ENCODE measurements at places on chromosomes 6 and 20.

GRCh38 chr6:27889628-27890444, 22.4 kb downstream of the OR2B2 start:
- no peak for DNase-seq

- DNase-seq = peak; percentile 88
Measured at GRCh38 chr6:18387061-18387721, at the start of gene RNF144B. TSS of gene RNF144B (plus strand) at chr6:18387350. CDS start at chr6:18399535, 12,185 bp downstream.

- DNase-seq = no peak
Measured at GRCh38 chr20:10430704-10431103, 3.3 kb downstream of the MKKS start.

DNA sequence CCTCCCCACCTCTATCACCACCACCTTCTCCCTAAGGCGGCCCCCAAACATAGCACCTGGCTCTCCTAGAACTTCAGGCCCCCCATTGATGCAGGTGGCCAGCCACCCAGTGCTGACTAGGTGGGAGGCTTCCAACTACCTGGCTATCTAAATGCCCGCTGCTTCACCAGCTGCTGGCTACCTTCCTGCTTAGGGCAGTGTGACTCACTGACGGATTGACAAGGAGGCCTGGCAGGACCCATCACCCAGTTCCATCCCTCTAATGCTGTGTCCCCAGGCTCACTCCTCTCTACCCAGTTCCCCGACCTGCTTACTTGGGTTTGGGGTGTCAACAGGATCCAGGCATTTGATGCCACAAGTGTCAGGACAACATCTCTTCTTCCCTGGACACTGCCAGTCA, 1.1 kb downstream of the SLPI start:
- DNase-seq = no peak

GRCh38 chr6:112997421-112998085, 650.4 kb downstream of the RFPL4B start:
- no peak for DNase-seq

- DNase-seq = peak; percentile 76
Measured at GRCh38 chr20:37475252-37475651, 45.8 kb upstream of the NNAT start.

GRCh38 chr6:30154709-30155519, 6.1 kb downstream of the TRIM10 start:
- DNase-seq = no peak

DNA sequence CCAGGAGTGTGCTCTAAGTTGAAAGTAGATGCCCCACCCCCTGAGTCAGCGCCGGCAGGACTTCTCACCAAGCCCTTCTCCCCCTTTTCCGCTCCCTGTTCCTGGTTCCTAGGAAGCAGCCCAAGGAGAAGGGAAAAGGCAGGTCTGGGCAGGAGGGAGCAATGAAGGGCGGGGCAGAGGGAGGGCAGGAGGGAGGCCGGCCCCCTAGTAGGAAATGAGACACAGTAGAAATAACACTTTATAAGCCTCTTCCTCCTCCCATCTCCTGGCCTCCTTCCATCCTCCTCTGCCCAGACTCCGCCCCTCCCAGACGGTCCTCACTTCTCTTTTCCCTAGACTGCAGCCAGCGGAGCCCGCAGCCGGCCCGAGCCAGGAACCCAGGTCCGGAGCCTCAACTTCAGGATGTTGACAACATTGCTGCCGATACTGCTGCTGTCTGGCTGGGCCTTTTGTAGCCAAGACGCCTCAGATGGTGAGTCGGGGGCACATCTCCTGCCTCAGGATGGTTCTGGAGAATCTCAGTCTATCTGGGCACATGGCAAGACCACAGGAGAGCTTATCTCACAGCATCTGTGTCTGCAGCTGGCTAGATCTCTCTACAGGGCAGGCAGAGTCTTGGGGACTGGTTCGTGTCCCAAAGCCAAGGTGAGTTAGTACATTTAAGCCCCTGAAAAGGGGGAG, at the start of gene PROCR:
Gene PROCR (plus strand): TSS at position 320 of the 681 bp plus-strand sequence. CDS start 83 bp downstream, at position 403.
- DNase-seq = peak; percentile 81

DNA sequence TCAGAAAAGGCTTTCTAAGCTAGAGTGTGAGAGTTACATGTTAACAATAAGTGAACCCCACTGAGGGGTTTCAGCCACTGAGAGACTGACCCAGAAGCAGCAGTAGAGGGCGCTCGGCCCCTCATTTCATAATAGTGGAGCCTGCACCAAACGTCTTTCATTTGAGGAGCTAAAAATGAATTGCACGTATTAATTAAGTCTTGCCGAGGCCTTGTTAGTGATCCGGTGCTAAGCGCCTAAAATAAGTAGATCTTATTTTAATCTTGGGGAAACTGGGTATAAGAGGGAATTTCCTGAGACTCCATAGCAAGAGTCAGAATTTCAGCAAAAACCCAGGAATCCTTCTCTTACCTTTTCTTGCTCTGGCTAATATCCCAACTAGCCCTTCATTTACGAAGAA, 209.7 kb downstream of the FARS2 start:
- peak; percentile 74 for DNase-seq

GRCh38 chr6:27406085-27406484, 17.5 kb downstream of the ZNF391 start:
- no peak for DNase-seq

DNA sequence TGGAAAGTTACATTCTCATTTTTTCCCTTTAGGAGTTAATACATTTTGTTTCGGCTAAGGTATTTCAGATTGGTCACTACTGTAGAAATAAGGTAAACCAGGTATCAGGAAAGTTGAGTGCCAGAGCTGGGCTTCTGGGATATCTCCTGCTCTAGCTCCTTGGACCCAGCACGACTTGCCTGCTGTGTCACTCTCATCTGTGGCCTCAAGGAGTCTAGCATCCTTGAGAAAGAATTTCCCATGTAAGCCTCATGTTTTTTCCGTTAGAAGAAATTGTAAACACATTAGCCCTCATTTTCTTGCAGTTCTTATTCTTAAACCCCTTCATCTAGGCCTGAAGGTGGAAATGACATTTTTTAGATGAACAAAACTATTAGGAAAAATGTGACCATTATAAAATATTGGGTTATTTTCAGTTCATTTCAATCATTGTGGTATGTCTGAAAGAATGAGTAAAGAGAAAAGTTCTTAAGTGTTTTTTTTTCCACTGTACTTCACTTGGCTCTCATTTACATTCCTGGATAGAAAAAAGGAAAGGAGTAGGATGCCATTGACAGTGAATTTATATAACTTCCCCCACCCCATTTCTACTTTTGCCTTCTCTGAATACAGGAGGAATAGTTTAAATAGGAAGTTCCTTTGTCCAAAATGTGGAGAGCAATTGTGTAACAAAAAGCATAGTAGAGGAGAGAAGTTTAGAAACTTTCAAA, 46.7 kb downstream of the CD2AP start:
- DNase-seq = no peak

- peak; percentile 81 for DNase-seq
Measured at GRCh38 chr6:2854396-2854982, 12.8 kb upstream of the SERPINB1 start.

DNA sequence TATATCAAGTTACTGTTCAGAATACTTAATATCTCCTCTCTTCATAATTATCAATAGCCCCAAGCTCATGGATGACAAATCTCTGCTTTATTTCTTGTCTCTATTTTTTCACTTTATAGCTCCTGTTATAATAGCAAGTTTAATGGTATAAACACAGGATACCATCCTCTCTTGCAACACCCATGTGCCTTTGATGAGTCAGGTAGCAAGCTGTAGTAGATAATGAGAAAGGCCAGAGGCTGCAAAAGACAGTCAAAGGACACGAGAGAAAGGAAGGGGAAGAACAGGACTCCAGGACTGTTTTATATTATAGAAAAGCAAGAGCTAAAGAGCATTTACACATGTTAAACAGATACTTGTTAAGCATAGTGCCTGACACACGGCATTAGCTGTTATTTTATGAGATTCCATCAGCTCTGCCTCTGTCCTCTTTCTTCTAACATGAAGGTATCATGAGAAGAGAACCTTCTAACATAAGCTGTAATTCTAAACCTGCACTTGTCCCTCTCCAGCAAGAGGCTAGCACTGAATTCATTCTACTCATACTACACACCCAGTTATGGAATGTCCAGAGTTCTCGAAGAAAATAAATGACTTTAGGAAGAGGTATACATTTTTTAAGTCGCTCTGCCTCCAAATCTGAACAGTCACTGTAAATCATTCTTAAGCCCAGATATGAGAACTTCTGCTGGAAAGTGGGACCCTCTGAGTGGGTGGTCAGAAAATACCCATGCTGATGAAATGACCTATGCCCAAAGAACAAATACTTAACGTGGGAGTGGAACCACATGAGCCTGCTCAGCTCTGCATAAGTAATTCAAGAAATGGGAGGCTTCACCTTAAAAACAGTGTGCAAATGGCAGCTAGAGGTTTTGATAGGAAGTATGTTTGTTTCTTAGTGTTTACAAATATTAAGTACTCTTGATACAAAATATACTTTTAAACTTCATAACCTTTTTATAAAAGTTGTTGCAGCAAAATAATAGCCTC, 45.0 kb downstream of the NT5E start:
- DNase-seq = no peak

- DNase-seq = no peak
Measured at GRCh38 chr6:147497472-147497871, 11.0 kb upstream of the SAMD5 start.

DNA sequence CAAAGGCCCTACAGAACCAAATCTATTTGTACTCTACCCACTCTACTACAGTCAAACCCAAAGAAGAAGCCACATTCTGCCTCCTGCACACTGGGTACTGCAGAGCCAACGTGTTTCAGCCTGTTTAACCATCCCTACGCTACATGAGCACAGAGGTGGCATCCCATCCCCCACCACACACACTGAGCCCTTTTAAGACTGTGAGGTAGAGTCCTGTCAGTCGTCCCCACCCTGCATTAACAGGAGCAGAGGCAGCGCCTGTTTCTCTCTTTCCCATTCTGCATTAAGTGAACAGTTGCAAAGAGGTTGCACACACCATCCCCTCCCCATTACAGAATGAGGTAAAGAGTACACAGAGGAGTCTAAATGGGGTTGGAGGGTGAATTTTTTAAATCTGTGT, 5.2 kb upstream of the RSPH4A start:
- no peak for DNase-seq

DNA sequence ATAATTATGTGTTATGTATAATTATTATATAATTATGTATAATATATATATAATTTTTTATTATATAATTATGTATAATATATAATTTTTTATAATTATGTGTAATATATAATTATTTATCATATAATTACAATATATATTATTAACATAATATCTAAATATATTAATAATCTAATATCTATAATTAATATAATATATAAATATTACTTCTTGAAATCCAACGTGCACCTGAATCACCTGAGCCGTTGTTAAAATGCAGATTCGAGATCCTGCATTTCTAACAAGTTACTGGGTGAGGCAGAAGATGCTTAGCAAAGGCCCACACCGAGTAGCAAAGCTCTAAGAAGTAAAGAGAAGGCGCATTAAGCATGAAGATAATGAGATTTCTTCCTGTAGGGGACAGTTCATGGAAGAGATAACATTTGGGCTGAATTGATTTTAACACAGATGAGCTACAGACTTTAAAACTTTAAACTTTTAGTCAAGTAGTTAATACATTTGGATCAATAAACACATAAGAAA, 406.4 kb upstream of the PLCB4 start:
- DNase-seq = no peak

- no peak for DNase-seq
Measured at GRCh38 chr20:10594296-10594868, 79.4 kb downstream of the JAG1 start.

DNA sequence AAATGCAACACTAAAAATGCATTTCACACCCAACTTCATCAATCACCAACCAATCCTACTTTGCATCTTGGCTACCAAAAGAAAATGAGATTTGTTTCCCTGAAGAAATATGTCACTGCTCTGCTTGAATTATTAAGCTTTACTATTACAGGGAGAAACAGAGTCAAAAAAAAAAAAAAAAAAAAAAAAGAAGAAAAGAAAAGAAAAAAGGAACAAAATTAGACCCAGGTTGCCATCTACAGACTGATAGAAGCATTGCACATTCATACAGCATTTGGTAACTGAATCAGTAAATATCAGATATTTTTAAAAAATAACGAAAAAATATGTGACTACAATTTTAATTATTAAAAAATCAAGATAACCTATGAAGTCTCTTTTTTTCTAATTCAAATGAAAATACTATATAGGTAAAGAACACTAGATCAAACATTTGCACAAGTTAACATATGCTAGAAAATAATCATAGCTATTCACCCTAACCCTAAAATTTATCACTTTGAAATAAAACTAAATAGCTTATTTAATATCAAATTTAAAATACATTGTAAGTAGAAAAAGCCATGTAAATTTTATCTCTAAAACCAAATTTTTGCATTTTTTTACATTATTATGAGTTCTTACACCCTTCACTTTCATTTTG, 83.3 kb downstream of the DCDC2 start:
- DNase-seq = no peak

GRCh38 chr6:64737418-64737817, 969.6 kb downstream of the EYS start:
- DNase-seq = no peak

DNA sequence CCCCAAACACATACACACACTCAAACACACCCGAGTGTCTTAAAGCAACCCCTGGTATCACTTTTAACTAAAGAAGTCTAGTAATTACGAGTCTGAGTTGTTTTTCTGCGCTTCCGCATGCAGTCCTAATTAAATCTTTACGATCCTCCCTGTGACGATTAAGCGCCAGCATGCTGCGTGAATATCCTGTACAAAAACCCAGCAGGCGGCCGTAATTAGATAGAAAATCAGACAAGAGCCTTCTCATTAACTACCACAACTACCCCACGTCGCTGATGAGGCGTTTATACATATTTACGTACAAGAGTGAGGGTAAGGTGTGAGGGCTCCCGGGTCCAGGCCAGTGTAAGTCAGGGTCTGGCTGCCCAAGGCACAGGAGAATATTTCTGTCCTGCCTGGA, 8.1 kb downstream of the TFAP2B start:
- DNase-seq = no peak

DNA sequence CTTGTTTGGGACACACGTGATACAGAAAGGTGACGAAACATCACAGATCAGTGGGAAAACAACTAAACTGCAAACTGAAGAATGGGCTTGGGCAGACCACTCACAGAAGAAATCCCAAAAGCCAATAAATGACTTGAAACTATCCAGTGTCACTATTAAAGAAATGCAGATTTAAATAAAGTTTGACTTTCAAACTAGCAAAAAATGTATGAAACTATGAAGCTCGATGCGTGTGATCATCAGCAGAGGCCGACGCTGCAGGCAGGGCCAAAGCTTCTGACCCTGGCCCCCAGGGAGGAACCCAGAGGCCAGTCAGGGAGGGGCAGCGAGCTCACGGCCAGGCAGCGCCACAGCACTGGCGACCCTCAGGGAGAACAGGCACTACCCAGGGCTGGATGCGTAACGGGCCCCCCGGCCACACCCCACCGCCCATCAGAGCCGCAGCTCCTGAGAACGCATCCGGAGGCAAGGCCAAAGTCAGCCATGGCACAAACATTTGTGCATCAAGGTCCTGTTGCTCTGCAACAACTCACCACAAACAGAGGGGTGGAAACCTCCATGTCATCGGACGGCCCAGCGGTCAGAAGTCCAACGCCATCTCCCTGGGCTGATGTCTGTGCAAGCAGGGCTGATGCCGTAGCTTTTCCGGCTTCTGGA, 94.1 kb downstream of the YTHDF1 start:
- DNase-seq = no peak

GRCh38 chr20:63149531-63150192, 66.3 kb downstream of the YTHDF1 start:
- DNase-seq = no peak
